ENCODE measurements at places on chromosomes 4 and X. TPM values are rescaled to one million over a fixed set of nuclear protein-coding genes. Genes with fewer than 3 reads are reported as not detected.
A peak's percentile ranks its signal among the peaks of the same experiment; 100 is the strongest.

DNA sequence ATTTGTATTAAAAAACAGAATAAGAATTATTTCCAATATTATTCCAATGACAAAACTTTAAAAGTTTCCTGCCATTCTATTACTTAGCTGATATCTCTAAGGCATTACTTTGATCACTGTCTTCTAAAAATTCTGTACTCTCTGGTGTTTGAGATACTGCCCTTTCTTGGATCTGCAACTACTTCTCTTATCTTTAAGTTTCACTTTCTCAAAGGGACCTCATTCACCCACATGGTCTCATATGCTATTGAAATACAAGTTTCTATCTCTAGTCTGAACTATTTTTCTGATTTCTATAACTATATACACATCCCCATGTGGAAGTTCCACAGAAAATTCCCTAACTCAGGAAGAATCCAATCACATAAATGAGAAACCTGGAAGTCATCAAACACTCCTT, 22.2 kb downstream of the TMPRSS11E start:
- no peak overlapping the region for H3K4me3 ChIP-seq
- DNase-seq: no peak
- H3K27me3 ChIP-seq: no peaks in the 10 kb centered on the region
- H3K27ac ChIP-seq: no peak overlapping the region
- no peaks in the 10 kb centered on the region for H3K36me3 ChIP-seq
- H3K4me1 ChIP-seq: no peaks in the 10 kb centered on the region

GRCh38 chrX:20352935-20353336, 86.2 kb upstream of the RPS6KA3 start:
- H3K4me3 ChIP-seq: no peak overlapping the region
- no peaks in the 10 kb centered on the region for H3K27me3 ChIP-seq
- DNase-seq: no peak
- H3K36me3 ChIP-seq: no peaks in the 10 kb centered on the region

- no peaks in the 10 kb centered on the region for H3K27me3 ChIP-seq
- no peaks in the 10 kb centered on the region for H3K36me3 ChIP-seq
- H3K27ac ChIP-seq: no peak overlapping the region
- H3K4me1 ChIP-seq: no peaks in the 10 kb centered on the region
These were observed 559.1 kb downstream of the FSTL5 start for GRCh38 chr4:161604516-161605300.

DNA sequence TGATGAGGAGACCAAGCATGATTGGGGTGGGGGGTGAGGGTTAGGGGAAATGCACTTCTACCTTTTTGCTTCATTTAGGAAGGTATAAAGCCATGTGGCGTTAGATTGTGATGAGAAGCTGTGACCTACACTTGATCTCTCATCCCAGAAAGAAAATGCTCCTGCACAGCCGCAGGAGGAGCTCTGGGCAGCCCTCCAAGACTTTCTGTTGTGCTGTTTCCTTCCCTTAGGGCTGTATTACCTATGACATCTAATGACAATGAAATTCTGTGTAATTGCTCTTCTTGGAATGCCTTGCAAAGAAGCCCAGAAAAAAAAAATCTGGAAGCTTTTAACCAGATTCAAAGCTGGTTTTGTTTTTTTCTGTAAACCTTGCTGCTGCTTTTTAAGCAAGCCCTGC, 13.4 kb downstream of the PRPS2 start:
- H3K4me3 ChIP-seq: no peak overlapping the region
- H3K27me3 ChIP-seq: no peaks in the 10 kb centered on the region
- H3K27ac ChIP-seq: no peak overlapping the region
- H3K4me1 ChIP-seq: no peaks in the 10 kb centered on the region

GRCh38 chrX:11351375-11352295, 58.4 kb downstream of the AMELX start:
- no peaks in the 10 kb centered on the region for H3K27me3 ChIP-seq
- no peaks in the 10 kb centered on the region for H3K4me1 ChIP-seq
- H3K4me3 ChIP-seq: no peak overlapping the region
- no peak overlapping the region for H3K27ac ChIP-seq

Gene GRSF1
- 31.2 TPM for total RNA-seq

GRCh38 chr4:103073792-103074438, 2.6 kb downstream of the SLC9B2 start:
- H3K4me1 ChIP-seq: no peaks in the 10 kb centered on the region
- H3K27me3 ChIP-seq: no peaks in the 10 kb centered on the region
- H3K36me3 ChIP-seq: no peaks in the 10 kb centered on the region
- no peak overlapping the region for H3K4me3 ChIP-seq
- H3K27ac ChIP-seq: no peak overlapping the region
- no peak for DNase-seq

Gene F8A3
- total RNA-seq: 6.6 TPM

DNA sequence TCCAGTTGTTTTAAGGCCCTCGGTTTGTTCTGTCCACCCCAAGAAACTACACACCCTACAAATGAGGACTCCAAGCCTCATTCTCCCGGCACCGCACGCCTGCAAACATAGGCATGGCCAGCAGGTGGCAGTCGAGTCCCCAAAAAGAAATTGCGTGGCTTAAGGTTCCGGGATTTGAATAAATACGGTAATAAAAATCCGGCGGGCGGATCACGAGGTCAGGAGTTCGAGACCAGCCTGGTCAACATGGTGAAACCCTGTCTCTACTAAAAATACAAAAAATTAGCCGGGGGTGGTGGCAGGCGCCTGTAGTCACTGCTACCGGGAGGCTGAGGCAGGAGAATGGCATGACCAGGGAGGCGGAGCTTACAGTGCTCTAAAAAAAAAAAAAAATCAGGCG, 21.8 kb upstream of the CSF2RA start:
- DNase-seq: peak; percentile 78
- no peak overlapping the region for H3K4me3 ChIP-seq
- H3K36me3 ChIP-seq: no peaks in the 10 kb centered on the region
- H3K27ac ChIP-seq: no peak overlapping the region
- no peaks in the 10 kb centered on the region for H3K27me3 ChIP-seq

Gene SULT1B1
- 2.1 TPM for total RNA-seq

GRCh38 chrX:47221756-47222155, 3.3 kb downstream of the CDK16 start:
- H3K27ac ChIP-seq: no peak overlapping the region
- no peaks in the 10 kb centered on the region for H3K27me3 ChIP-seq
- H3K36me3 ChIP-seq: peaks cover 5% of the 10 kb centered on the region
- DNase-seq: peak; percentile 39
- H3K4me1 ChIP-seq: peaks cover 11% of the 10 kb centered on the region

DNA sequence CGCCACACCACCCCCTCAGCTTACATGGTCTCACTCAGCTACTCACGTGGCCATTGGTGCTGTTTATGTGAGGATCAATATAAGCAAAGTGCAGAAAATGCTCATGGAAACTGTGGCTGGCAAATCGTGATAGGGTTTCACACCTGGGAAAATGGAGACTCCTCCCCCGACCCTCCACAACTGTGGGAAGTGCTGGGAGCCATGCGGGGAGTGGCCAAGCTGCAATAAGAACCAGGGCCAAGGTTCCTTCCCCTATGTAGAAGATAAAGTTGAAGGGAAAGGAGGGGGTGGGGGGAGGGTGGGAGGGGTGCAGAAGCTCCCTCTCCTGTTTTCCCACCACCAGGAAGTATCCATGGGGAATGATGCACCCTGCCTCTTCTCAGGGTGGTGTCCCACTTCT, 145.5 kb upstream of the MAMLD1 start:
- no peak overlapping the region for H3K4me3 ChIP-seq
- no peak overlapping the region for H3K27ac ChIP-seq
- no peaks in the 10 kb centered on the region for H3K27me3 ChIP-seq

- no peak for DNase-seq
- H3K36me3 ChIP-seq: no peaks in the 10 kb centered on the region
- H3K4me3 ChIP-seq: no peak overlapping the region
- H3K27me3 ChIP-seq: no peaks in the 10 kb centered on the region
These were observed 5.7 kb upstream of the PPEF1 start for GRCh38 chrX:18701621-18702361.

DNA sequence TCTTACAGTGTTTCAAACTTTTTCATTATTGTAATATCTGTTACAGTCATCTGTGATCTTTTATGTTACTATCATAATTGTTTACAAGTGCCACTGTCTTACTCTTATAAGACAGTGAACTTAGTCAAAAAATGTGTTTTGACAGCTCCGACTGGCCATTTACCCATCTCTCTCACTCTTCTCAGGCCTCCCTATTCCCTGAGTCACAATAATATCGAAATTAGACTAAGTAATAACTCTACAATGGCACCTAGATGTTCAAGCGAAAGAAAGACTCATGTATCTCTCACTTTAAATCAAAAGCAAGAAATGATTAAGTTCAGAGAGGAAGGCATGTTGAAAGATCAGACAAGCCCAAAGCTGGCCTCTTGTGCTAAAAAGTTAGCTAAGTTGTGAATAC, 184.2 kb downstream of the CDS1 start:
- no peaks in the 10 kb centered on the region for H3K27me3 ChIP-seq
- DNase-seq: no peak
- H3K36me3 ChIP-seq: no peaks in the 10 kb centered on the region
- H3K27ac ChIP-seq: no peak overlapping the region

- H3K27me3 ChIP-seq: peaks cover 4% of the 10 kb centered on the region
- no peaks in the 10 kb centered on the region for H3K4me1 ChIP-seq
- no peak for DNase-seq
- no peak overlapping the region for H3K4me3 ChIP-seq
- H3K36me3 ChIP-seq: no peaks in the 10 kb centered on the region
These were observed 534.4 kb downstream of the MID1IP1 start for GRCh38 chrX:39335513-39336235.

- no peak overlapping the region for H3K4me3 ChIP-seq
- no peak for DNase-seq
- no peaks in the 10 kb centered on the region for H3K27me3 ChIP-seq
- no peak overlapping the region for H3K27ac ChIP-seq
- no peaks in the 10 kb centered on the region for H3K36me3 ChIP-seq
- no peaks in the 10 kb centered on the region for H3K4me1 ChIP-seq
These were observed 66.7 kb downstream of the COQ2 start for GRCh38 chr4:83217721-83218522.

DNA sequence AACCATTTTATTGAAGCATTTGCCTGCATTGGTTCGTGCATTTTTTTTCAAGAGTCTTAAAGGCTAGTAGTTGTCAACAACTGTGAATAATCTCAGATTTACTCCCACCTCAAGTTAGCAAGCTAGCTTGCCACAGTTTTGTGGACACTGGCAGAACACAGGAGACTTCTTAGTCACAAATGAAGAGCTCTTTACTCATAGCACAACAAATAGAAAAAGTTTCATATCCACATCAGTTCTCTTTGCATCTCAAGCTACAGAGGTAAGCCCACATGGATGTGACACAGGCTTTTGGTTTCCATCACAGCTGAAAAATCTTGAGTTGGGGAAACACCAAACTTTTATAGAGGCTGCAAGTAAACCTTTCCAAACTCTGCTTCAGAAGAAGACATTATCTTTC, 2315.7 kb upstream of the TENM3 start:
- no peaks in the 10 kb centered on the region for H3K4me1 ChIP-seq
- no peaks in the 10 kb centered on the region for H3K36me3 ChIP-seq
- no peaks in the 10 kb centered on the region for H3K27me3 ChIP-seq
- no peak overlapping the region for H3K27ac ChIP-seq

DNA sequence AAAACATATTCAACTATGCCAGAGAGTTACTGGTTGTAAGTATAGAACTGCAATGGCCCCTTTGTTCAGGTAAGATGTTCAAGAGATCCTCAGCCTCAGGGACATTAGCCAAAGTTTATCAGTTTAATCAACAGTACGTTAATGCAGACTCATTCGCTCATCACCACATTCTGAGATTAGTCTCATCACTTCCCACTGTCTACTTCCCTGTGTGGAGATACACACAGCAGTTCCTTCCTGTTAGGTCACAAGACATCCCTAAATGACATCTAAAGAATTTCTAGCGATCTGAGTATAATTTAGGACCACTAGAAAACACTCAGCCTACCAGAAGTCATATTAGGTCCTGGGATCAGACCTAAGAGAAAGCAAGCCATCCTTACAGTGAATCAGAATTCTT, 10.4 kb downstream of the SLC10A7 start:
- no peaks in the 10 kb centered on the region for H3K27me3 ChIP-seq
- H3K4me3 ChIP-seq: no peak overlapping the region
- H3K4me1 ChIP-seq: no peaks in the 10 kb centered on the region
- H3K36me3 ChIP-seq: no peaks in the 10 kb centered on the region
- no peak overlapping the region for H3K27ac ChIP-seq
- no peak for DNase-seq

DNA sequence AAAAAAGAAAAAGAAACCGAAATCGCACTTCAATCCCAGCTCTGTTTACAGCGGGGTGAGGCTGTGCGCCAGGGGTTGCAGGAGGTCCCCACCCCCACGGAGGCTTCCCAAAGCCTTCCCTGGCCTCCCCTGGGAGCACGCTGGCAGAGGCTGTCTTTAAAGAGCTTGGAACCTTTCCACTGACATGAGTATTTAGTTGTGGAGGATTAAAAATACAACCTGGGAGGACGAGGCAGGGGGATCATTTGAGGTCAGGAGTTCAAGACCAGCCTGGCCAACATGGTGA, 69.1 kb downstream of the PPP2R2C start:
- H3K4me3 ChIP-seq: no peak overlapping the region
- no peak overlapping the region for H3K27ac ChIP-seq
- no peaks in the 10 kb centered on the region for H3K27me3 ChIP-seq
- no peaks in the 10 kb centered on the region for H3K4me1 ChIP-seq
- H3K36me3 ChIP-seq: no peaks in the 10 kb centered on the region

Gene SLC6A14
- 0.59 TPM for total RNA-seq

Gene NWD2
- 0.09 TPM for total RNA-seq

- H3K27ac ChIP-seq: no peak overlapping the region
- no peak for DNase-seq
- H3K4me1 ChIP-seq: no peaks in the 10 kb centered on the region
- H3K4me3 ChIP-seq: no peak overlapping the region
These were observed 203.5 kb upstream of the TET2 start for GRCh38 chr4:104942990-104943743.

Gene CLNK
- total RNA-seq: not detected

Gene QDPR
- total RNA-seq: 19.6 TPM

- DNase-seq: no peak
- H3K4me1 ChIP-seq: peaks cover 14% of the 10 kb centered on the region
- H3K27me3 ChIP-seq: no peaks in the 10 kb centered on the region
These were observed 9.0 kb downstream of the PDGFC start for GRCh38 chr4:156962528-156962974.

DNA sequence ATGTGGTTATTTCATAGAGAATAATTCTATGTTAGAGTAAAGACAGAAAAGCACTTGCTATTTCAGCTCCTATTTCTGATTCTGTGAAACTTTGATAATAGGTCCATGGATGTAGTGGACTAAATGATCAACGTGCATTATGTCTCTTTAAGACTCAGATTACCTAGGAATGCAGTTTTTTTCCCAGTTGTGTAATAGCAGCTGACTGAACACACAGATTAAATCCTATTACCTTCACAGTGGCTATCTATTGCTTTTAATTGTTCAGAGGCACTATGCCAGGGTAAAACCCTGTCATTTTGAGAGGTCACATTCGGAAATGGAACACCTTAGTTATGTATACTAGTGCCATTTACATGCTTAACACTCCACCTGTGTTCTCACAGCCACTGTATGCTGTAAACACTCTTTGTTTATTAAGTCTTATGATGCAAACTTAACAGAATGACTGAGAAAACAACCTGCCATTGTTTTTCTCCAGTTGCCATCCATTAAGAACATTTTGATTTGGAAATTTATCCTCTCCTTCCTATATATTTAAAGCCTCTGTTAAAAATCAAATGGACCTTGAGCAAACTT, 70.5 kb downstream of the HPGD start:
- no peak overlapping the region for H3K27ac ChIP-seq
- no peak overlapping the region for H3K4me3 ChIP-seq
- H3K36me3 ChIP-seq: no peaks in the 10 kb centered on the region
- peaks cover 12% of the 10 kb centered on the region for H3K4me1 ChIP-seq

All from pancreas (tissue), 10 donors.